ENCODE measurements at places on chromosomes 3 and 15.

GRCh38 chr3:128804811-128805155 lies 74.6 kb upstream of the ACAD9 start:
- DNase-seq: no peak

DNA sequence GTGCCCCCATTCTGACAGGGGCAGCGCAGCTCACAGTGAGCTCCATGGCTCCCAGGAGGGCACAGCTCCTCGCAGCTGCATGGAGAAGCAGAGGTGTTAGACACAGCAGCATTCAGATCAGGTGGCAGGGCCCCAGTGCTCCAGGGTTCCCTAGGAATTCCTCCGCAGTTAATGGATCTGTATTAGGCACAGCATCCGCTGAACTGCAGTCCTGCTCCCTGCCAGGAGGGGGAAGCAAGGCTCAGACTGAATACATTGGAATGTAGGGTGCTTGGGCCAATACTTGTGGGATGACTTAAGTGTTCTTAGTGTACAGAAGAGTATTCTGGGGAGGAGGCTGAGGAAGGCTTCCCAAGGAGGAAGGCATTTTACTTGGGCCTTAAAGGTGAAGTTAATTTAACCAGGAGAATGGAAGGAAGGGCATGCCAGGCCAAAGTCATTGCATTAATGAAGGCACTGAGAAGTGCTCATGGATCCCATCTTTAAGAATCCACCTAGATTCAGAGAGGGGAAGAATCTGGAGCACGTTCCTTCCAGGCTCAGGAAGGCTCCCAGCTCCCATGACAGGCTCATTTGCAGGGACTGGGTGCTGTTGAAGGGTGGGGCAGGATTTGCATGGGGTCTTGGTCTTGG lies 111.6 kb downstream of the RAB11A start:
- DNase-seq: no peak

GRCh38 chr3:34675383-34676120 lies 877.1 kb downstream of the PDCD6IP start:
- DNase-seq: no peak

DNA sequence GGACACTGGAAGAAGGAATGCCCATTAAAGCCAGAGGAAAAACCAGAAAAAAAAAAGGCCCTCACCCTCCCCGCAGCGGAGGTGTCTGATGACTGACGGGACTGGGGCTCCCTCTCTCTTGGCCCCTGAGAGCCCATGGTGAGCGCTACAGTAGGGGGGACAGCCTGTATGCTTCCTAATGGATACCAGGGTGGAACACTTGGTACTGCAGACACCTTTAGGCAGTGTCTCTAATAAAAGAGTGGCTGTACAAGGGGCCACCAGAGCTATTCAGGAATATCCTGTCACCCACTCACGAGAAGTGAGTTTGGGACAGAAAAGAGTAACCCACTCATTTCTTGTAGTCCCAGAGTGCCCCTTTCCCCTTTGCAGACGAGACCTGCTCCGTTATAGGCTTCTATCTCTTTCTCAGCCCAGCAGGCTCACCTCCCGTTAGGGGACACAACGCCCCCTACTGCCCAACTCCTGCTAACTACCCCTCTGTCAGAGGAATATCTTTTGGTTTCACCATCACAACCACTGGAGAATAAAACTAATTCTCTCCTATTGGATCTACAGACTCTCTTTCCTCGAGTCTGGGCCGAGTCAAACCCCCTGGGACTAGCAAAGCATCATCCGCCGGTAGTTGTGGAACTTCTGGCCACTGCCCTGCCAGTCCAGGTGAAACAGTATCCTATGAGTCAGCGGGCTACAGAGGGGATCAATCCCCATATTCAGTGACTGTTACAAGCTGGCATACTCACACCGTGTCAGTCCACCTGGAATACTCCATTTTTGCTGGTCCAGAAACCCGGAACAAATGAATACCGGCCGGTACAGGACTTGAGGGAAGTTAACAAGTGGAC lies 40.8 kb downstream of the ZBTB11 start:
- DNase-seq: peak; percentile 58

DNA sequence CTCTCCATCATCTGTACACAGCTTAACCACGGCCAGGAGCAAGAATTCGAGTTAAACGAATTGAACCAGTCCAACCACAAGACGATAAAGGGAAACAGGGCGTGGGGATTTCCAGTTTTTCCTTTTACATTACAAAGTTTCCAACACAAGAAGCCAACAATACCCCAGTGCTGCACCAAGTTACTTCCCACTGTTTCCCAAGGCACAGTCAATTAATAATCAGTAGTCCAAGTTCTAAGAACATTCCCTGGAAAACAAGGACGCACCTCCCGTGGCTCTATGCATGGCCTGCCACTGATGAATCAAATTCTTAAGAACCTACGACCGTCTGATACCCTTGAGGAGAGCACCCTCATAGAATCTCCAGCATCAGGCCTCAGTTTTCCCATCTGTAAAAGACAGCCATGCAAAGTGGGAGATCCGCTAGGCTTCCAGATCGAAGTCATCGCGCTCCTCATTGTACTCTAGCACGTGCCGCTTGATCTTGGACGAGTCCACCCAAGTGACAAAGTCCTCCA lies 774 bp downstream of the IMP3 start:
- DNase-seq: no peak

DNA sequence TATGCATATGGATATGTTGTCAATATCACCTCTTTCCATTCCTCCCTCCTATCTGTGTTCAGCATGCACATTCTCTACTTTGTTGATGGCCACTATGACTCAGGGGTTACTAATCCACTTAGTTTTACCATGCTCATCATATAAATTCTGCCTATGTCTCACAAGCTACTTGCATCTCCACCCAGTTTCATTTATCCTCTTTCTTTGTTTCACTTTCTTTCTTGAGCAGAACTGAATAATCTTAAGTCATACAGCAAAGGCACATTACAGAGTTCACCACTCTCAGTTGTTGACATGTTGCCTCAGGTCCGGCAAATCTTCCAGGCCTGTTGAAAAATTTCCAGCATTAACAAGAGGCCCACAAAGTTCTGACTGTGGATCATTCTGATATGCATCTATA lies 71.5 kb downstream of the SSR3 start:
- DNase-seq: no peak

DNA sequence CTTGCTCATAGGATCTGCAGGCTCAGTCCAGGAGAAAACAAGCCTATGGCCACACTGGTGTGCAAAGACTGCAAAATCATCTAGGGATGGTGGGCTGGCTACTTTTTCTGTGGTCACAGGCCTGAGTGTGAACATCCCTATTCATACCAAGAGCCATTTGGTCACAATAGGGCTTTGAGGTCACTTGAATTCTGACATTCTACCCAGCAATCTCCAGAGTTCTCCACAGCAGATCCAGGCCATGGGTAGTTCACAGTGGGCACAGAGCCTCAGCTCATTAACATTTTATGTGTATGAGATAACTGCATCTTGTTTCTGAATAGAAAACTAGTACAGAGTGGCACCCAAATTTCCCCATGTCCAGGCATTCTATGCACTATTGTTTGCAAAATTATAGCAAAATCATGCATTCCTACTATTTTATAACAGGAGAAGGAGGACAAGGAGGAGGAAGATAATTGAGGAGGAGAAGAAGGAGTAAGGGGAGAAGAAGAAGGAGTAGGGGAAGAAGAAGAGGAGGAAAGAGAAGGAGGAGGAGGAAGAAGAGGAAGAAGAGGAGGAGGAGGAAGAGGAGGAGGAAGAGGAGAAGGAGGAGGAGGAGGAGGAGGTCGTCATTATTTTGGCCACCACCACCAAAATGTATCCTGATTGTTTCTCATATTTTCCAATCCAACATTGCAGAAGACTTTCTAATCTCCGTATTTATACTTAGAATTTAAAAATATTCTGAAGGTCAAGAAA lies 129.0 kb downstream of the SEMA6D start:
- no peak for DNase-seq

DNA sequence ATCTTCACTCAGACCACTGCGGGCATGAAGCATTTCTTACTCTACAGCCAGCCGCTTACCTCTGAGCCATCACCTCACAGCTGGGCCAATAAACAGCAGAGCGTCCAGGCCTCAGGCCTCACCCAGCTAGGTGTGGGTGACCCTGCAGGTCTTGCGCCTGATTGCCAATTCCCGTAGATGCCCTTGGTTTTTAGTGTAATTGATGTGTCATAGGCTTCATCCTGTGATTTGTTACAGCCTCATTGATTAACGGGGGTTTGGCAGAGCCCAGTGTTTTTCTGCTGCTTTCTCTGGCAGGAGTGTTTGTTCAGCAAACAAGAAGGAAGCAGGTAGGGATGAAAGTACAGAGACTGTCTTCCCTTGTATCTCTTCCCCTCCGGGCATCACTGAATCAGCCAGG lies 49.6 kb upstream of the BNIP2 start:
- DNase-seq: no peak

DNA sequence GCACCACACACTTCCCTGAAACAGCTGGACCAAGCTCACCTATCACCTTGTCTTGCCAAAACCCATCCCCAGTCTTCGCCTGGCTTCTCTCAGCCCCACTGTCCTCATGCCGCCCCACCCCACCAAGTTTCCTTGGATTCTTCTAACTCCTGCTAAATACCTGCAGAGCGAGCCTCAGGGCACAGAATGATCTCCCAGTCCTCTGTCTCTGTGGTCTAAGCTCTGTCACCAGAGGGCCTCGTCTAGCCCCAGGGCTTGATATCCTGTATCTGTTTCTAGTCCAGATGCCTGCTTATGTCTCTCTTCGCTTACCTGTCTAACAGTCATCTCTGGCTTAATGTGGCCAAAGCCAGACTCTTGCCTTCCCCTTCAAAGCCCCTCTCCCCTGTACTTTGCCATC lies 9.7 kb downstream of the CCDC12 start:
- DNase-seq: no peak

- DNase-seq: no peak
Measured at GRCh38 chr3:105915524-105915923, 46.7 kb upstream of the CBLB start.
